HT-29 (cell line): ENCODE measurements at places on chromosomes 12 and 14.
A peak's percentile ranks its signal among the peaks of the same experiment; 100 is the strongest.

DNA sequence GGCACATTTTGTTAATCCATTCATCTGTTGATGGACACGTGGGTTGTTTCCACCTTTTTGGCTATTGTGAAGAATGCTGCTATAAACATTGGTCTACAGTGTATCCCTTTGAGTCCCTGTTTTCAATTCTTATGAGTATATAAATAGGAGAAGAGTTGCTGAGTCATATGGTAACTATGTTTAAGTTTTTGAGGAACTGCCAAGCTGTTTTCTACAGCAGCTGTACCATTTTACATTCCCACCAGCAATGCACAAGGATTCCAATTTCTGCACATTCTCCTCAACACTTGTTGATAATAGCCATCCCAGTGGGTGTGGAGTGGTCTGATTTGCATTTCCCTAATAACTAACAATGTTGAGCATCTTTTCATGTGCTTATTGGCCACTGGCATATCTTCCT is 6.9 kb upstream of the SVOP start:
- no peak for DNase-seq

GRCh38 chr12:109723311-109723881 is 9.8 kb downstream of the FAM222A start:
- DNase-seq: no peak

DNA sequence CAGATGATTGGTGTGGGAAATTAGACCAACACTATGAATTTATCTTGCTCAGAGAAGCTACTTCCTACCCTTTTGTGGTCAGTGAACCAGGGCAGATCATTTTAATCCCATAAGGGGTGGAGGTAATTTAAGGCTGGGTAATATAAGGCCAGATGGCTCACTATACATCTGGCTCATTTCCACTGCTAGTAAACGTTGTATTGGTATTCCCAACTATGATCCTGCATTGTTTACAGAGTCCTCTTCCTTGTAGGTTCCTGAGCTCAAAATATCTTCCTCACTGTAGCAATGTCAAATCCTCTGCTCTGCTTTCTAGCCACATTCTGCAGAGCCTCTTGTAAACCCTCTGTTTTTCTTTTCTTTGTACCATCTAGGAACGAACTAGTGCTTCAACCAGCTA is 93.0 kb upstream of the MGAT4C start:
- DNase-seq: no peak

- no peak for DNase-seq
These were observed 96.5 kb upstream of the VASH1 start for GRCh38 chr14:76664790-76665189.

DNA sequence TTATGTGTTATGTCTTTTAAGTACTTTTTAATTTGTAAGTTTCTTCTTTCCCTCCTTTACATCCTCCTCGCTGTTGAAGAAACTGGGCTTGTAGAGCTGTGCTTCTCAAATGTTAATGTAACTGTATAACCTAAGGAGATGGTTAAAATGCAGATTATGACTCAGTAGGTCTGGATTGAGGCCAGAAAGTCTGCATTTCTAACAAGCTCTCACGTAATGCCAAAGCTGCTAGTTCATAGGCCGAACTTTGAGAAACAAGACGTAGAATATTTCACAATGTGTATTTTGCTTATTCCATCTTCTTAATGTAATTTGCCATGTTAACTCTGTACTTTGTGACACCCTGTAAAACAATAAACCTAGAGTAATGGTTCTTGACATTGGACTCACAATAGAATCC is 193.3 kb upstream of the SYT1 start:
- no peak for DNase-seq

- peak; percentile 93 for DNase-seq
These were observed 189.7 kb downstream of the ETV6 start for GRCh38 chr12:11839091-11839641.

DNA sequence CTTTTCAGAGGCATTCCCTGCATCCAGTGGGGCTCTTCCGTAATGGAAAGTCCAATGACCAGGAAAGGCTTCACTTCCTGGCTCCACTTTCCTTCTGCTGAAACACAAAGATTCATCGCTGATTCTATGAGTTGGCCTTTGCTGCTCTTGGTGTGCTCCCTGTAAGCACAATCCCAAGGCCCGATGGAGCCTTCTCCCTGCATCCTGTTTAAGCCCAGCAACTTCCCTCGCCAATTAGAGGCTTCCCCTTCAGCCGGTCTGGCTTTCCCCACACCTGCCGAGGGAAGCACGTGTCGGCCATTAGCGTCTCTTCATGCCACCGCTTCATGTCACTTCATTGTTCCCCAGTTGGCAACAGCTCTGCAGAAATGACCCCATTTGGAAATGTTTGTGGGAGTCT is 693.9 kb downstream of the MED13L start:
- DNase-seq: no peak

GRCh38 chr12:2796187-2796666 is 1.5 kb downstream of the FKBP4 start:
- peak; percentile 39 for DNase-seq

- DNase-seq: no peak
These were observed 87.3 kb downstream of the SUDS3 start for GRCh38 chr12:118463677-118464076.

DNA sequence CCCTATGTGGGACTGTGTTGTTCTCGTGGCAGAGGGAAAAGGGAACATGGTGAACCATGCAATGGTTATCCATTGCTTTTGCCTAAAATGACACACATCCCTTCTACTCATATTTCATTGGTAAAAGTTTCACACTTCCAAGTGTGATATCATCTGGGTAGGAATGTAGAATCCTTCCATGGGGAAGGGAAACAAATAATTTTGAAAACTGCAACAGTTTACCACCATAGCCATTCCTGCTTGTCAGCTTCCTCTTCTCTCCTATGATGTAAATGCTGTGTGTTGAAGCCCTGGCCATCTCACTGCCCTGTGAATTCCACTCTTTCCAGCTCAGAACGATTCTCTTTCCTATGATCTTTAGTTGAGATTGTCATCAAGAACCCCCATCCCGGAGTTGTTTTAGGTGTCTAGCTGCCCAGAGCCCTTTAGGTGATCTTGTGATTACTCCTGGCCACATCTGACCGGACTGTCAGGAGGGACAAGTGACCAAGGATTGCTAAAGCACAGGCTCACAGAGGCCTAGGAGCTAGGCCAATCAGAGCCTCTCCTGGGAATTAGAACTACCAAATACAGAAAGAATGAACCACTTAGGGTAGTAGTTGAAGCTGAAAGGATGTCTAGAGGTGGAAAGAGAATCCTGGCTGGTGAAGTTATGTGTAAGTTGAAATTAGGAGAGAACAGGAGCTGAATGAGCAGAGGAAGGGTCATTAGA is 84.6 kb downstream of the VCPKMT start:
- DNase-seq: no peak

DNA sequence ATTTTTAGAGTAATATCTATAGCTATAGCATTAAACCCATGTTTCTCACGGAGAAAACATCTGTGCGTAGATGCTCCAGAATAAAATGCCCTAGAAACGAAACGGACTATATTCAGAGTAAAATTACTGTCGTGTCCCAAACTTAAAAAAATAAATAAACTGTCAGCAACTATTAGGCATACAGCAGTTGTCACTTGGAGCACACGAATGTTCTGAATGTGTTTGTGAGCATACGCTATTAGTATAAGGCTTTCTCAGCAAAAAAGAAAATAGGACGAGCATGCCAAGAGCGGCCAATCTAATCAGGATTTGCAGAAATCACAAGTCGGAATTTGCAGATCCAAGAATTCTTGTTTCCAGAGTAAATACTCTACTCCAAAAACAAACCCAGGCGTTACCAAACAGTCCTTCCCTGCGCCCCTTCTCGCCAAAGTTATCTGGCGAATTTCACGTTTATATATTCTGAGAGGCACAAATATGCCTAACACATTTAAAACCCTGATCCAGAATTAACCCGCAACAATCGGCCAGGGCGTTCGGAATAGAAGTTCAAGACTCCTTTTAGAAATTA is 836 bp downstream of the PTPN21 start:
- no peak for DNase-seq

DNA sequence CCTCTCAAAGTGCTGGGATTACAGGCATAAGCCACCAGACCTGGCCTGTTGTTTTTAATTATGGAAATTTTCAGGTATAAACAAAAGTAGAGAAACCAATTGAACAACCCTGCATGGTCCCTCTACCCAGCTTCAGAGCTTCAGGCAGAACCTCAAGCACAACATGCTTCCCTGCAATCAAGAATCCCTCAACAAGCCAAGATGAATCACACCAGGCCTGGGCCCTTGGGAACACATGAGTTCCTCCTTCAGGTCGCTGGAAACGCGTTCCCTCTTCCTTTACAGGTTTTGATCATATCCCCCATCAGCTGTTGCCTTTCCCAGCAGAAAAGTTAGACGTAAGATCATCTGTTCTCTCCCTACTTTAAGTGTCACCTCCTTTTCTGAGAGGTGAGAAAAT is 20.5 kb upstream of the CORO1C start:
- no peak for DNase-seq

- DNase-seq: no peak
These were observed 19.1 kb upstream of the RIN3 start for GRCh38 chr14:92494512-92494911.

DNA sequence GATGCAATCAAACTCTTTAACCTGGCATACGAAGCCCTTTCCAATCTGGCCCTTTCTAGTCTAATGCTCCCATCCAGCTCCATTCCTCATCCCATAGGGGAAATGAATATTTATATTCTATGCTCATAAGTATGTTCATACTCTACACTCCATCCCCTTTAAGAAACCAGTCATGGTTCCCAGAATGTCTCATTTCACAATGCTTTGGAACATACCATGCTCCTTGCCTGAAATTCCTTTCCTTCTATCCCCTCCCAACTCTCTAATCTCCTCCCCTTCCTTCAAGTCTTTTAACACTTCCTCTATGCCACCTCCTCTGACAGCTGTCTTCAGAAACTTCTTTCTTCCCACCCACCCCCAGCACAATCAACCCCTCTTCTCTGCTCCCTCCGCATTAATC is 207.0 kb upstream of the CAND1 start:
- DNase-seq: no peak

DNA sequence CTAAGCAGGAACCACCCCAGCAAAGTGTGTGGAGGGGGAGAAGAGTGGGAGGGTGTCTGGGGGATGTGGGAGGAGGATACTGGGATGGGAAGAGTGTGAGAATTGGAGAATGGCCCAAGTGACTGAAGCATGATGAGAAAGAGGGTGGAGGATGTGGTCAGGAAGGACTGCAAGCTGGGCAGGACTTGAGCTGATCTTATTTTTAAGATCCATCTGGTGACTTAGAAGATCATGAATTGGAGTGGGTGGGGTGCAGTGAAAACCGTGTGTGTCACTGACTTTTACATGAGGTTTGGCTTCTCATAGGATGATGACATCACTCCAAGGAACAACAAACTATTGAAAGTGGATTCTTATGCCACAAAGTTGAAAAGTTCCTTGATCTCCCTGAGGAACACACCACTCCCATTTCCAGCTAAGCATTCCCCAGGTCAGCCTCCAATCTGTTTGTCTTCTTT is 287.5 kb downstream of the GALC start:
- DNase-seq: no peak

GRCh38 chr12:105048315-105048714 is 35.9 kb downstream of the ALDH1L2 start:
- DNase-seq: no peak

GRCh38 chr12:82721726-82722125 is 35.0 kb downstream of the TMTC2 start:
- DNase-seq: no peak

- no peak for DNase-seq
These were observed 12.3 kb upstream of the KRT74 start for GRCh38 chr12:52585946-52586345.

DNA sequence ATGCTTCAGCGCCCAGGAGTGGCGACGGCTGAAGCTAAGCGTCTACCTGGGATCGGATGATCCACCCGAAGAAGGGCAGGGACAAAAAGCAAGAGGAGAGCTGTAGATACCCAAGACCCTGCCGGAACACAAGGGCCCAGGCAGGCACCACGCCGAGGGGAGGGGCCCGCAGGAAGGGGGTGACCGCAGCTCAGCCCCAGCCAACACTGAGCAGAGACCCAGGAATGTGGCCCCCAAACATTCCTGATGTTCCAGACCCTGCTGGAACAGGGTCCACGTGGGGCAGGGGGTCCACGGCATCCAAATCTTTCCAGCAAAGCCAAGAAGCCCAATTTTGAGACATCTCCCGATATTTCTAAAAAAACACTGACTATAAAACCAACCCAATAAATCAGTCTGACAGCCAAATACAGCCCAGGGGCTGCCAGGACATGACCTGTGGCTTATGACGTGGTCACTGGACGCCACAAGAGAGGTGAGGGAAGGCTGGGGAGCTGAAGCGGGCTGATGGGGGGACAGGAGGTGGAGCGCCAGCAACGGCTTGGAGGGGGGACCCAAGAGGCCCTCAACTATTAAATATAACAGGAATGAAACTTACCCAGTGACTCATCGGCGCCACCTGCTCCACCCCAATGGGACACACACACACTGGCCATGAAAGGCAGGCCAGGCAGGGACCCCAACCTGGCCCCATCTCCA is 58.9 kb downstream of the NCOR2 start:
- DNase-seq: peak; percentile 80

DNA sequence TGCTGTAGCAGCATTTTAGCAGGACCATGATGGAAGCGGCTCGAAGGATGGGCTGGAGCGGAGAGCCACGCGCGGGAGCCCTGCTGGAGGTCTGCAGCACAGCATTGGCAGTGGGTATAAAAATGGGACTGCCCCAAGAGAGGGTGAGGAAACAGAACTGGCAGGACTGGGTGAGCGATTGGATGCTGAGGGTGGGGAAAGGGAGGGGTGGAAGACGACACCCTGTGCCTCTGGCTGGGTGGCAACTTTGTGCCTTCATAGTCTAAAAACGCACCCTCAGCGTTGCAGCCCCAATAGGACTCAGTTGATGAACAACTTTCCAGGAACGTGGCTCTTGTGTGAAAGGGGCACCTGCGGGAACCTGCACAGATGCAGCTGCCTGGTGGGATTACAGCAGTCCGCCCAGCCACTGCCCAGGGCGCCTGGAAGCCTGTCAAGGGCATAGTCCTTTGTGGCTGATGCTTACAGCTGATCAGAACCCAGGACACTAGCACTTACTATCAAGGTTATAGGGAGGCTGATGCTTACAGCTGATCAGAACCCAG is 73.0 kb downstream of the NINJ2 start:
- DNase-seq: no peak

- no peak for DNase-seq
These were observed 16.5 kb downstream of the SIX1 start for GRCh38 chr14:60632777-60633176.

GRCh38 chr14:70008284-70009262 is 129.4 kb downstream of the SMOC1 start:
- no peak for DNase-seq

- no peak for DNase-seq
These were observed 3.4 kb downstream of the CDK2AP1 start for GRCh38 chr12:123267991-123268843.
